ENCODE measurements at places on chromosomes 5 and 9. TPM values are rescaled to one million over a fixed set of nuclear protein-coding genes. Genes with fewer than 3 reads are reported as not detected.

Gene CDH6
- polyA plus RNA-seq = not detected

DNA sequence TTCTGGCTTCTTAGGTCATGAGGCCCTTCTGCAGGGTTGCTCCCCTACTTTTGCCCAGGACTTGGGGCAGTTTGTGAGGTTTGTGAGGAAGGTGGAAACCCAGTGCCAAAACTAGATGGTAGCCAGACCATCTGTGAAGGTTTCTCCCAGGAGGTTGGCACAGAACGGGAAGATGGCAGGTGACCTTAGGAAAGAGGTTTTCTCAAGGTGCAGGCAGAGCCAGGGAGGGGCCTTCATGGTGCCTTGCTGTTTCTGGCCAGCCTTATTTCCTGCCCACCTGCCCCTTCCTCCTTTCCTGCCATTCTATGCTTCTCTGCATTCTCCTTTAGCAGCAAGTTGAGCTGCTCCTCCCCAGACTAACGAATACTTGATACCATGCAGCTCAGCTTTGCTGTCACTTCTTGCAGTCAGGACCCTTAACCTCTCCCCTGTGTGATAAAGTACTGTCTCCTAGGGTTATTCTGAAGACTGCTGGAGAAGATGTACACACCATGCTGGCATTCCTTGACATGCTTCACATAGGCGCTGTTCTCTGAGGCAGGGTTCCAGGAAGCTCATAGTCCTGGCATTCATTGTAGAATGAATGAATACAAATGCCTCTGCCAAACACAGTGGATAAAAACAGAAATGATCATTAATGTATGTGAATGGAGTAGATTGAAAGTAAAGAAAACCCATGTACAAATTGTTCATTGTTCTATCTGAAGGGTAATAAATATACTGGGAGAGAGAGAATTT lies 154.3 kb downstream of the KDM4C start:
- DNase-seq = no peak

DNA sequence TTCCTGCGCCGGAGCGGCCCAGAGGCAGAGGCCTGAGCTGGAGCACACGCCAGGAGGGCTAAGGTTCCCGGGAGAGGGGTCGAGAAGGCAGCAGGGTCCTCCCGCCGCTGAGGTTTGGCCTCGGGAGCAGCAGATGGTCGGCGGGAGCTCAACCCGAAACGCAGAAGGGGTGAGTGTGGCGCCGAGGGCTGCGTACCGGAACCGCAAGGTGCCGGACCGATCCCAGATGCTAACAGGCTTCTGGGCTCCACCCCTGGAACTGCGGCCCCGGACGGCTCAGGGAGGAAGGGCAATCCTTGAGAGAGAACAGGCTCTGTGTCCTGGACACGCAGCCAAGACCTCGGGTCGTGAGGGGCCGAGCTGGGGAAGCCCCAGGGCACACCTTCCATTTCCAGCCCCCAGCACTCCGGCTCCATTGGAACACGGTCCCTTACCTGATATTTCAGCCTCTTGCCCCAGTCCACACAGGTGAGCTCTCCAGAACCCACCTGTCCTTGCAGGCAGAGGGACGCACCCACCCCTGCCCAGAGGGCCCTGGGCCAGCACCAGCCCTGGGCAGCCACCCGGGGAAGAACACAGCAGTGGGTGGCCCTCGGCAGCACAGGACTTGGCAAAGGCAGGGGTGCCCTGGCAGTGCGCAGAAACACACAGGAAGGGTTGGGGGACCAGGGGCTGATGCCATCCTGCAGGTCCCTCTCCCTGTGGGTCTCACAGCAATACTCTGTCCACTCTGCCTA lies 1.4 kb downstream of the LHX3 start:
- no peak for DNase-seq

- DNase-seq = no peak
Measured at GRCh38 chr9:21095561-21095960, 17.8 kb upstream of the IFNB1 start.

DNA sequence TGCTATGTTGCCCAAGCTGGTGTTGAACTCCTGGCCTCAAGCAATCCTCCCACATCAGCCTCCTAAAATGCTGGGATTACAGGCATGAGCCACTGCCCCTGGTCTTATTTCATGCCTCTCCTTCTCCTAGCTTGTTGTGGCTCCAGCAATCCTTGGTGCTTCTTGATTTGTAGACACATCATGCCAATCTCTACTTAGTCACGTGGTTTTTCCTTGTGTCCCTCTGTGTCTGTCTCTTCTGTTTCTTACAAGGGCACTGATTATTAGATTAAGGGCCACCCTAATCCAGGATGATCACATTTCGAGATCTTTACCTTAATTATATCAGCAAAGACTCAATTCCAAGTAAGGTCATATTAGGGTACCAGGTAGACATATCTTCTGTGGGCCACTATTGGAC lies 9.2 kb upstream of the IL31RA start:
- no peak for DNase-seq

GRCh38 chr9:136007934-136008692 lies 46.9 kb upstream of the UBAC1 start:
- no peak for DNase-seq

Gene TMOD1
- polyA plus RNA-seq = not detected

DNA sequence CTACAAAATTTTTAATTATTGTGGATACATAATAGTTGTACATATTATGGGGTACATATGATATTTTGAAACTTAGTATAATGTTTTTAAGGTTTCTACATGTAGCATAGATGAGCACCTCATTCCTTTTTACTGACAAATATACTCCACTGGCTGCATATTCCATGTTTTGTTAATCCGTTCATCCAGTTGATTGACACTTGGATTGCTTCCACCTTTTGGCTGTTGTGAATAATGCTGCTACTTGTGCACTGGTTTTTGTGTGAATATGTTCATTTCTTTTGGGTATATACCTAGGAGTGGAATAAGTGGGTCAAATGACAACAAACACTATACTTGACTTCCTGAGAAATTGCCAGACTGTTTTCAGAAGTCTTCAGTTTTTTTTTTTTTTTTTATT lies 2.8 kb upstream of the ENTREP1 start:
- no peak for DNase-seq

- no peak for DNase-seq
Measured at GRCh38 chr5:124080256-124080655, 568.3 kb downstream of the CSNK1G3 start.

DNA sequence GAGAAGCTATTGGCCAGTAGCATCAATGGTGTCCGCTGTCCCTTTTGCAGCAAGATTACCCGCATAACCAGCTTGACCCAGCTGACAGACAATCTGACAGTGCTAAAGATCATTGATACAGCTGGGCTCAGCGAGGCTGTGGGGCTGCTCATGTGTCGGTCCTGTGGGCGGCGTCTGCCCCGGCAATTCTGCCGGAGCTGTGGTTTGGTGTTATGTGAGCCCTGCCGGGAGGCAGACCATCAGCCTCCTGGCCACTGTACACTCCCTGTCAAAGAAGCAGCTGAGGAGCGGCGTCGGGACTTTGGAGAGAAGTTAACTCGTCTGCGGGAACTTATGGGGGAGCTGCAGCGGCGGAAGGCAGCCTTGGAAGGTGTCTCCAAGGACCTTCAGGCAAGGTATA lies 10.8 kb downstream of the TRIM32 start:
- no peak for DNase-seq

DNA sequence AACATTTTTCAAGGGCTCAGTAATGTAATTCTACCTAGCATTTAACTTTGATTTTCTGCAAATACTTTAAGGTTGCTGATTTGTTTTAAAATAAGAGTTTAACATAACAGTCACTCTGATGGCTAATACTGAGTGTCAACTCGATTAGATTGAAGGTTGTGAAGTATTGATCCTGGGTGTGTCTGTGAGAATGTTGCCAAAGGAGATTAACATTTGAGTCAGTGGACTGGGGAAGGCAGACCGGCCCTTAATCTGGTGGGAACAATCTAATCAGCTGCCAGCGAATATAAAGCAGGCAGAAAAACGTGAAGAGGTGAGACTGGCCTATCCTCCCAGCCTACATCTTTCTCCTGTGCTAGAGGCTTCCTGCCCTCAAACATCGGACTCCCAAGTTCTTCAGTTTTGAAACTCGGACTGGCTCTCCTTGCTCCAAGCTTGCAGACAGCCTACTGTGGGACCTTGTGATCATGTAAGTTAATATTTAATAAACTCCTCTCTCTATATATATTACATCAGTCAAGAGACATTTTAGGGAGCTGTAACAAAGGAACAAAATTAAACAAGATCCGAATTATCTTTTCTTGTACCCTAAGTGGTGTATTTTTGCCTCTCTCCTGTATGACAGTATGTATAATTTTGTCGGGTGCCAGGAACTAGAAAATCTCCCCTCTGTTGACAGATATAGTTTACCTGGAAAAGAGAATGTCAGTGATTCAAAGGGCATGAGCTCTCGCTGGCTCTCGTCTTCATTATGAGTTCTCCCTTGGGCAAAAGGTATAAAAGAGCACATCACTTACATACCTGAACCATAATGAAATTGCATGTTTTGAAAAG lies 576.1 kb downstream of the LRRC70 start:
- DNase-seq = no peak

Gene PCDHA13
- polyA plus RNA-seq = not detected

DNA sequence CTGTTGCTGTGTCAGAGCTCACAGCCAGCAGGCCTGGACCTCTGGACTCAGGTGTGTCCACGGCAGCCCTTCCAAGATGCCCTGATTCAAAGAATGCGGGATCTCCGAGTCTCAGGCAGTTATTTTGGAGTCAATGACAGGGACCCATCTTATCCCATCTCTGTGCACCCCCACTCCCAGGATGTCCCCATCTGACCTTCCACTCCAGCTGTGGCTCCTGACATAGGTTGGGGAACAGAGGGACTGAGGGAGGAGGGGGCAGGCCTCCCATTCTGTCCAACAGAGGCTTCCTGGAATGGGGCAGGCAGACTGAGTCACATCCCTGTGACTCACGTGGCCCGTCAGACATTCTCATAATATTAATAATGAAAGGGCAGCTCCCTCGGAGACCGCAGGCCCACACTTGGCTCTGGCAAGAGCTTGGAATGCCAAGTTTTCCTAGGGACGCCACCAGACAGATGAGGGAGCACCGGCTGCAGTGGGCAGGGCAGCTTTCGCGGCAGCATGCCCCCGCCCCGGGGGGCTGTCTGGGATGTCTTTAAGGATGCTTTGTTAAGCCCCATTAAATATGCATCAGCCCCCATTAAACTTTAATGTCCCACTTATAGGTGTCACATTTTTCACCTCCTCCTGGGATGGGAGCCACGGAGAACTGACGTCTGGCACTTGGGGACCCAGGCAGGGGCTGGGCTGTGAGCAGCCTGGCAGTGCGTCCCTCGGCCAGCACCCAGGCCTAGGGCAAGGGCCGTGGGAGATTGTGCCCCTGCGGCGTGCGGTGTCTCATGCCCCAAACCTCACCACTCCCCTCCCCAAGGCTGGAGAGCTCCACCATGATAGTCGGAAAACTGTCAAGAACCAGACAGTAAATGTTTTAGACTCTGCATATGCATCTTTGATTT lies 23.6 kb upstream of the FIBCD1 start:
- DNase-seq = peak; percentile 75

GRCh38 chr9:116334546-116335150 lies 181.1 kb downstream of the PAPPA start:
- DNase-seq = no peak

Gene NPM1
- 2,398 TPM for polyA plus RNA-seq

DNA sequence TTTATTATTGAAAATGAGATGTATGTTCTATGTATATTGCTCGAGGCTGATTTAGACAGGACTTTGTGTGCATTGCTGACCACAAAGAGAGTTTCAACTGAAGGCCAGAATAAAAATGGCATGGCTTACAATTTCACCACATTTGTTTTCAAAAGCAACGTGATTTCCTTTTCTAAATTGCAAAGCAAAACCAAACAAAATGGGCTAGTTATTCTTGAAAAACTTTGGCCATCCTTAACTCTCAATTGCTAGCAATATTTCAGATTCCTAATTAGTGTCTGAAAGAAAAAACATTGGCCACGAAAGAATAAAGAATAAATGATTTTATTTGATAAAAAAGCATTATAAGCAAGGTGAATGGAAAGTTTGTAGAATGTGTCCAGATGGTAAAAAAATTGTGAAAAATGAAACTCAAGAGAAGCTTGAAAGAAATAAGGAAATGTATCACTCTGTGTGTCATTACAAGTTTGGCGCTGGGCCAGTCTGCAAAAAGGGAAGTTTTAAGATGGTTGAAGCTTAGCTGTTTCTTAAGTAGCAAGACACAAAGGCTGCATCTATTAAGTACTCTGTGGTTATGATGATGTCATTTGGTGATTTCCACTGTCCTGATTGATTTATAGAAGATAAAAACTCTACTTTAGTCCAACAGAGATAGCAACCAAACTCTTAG lies 89.2 kb upstream of the PRLR start:
- no peak for DNase-seq

- no peak for DNase-seq
Measured at GRCh38 chr5:81513473-81513872, 119.5 kb upstream of the ACOT12 start.

GRCh38 chr9:34501889-34502425 lies 20.8 kb downstream of the ENHO start:
- no peak for DNase-seq

DNA sequence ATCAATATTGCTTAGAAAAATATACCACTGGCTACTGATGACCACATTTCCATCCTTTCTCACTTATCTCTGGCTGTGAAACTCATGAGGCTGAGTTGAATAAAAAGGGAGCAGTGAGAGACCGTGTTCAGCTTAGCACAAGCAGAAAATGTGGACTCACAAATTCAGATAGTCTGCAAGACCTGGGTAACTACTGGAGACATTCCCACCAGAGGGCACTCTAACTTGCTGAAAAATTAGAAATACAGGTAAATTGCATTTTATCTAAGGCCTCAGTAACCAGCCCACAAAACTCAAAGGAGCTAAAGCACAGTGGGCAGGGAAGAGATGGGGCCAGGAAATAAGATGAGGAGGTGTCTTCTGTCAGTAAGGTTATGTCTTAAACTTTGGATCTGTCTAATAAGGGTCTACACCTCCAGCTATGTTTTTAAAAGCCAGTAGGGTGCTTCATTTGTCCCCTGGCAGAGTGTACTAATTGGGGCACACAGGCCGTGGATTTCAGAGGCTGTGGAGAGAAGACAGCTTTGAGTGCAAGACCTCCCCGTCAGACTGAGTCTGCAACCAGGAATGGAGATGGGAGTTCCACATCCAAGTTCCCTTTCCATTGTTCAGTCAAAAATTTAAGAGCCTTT lies 8.7 kb upstream of the NDUFB6 start:
- no peak for DNase-seq

Gene ECSCR
- polyA plus RNA-seq = not detected

GRCh38 chr5:66966439-66966838 lies 230.2 kb downstream of the CD180 start:
- DNase-seq = no peak

- no peak for DNase-seq
Measured at GRCh38 chr9:90737742-90738141, 63.9 kb upstream of the SYK start.

GRCh38 chr5:111932199-111932598 lies 175.2 kb upstream of the NREP start:
- no peak for DNase-seq

DNA sequence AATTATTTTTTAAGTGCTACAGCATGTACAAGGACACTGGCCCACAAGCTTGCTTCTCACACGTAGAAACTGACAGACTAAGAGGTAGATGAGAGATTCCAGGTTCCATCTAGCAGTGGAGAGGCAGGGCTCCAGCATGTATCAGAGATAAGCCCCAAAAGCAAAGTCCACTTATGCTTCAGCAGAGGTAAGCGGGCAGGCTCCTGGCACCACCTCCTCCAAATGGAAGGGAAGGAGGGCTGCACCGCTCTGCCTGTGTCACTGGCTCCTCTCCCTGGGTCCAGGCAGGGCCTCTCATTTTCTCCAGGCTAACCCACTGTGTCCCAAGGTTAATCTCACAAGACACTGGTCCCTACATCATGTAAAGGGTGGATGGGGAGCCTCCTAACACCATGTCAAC lies 15.9 kb downstream of the GRHPR start:
- no peak for DNase-seq

GRCh38 chr5:21049901-21050300 lies 1061.9 kb upstream of the CDH18 start:
- no peak for DNase-seq
